Fibroblast of the aortic adventitia (primary cell): ENCODE measurements at places on chromosomes 3 and 15.

GRCh38 chr3:42608581-42608980 is 8.1 kb downstream of the NKTR start:
- peak; percentile 47 for DNase-seq

- peak; percentile 56 for DNase-seq
Observed at GRCh38 chr3:157438194-157438730, 1.6 kb downstream of the PTX3 start.

DNA sequence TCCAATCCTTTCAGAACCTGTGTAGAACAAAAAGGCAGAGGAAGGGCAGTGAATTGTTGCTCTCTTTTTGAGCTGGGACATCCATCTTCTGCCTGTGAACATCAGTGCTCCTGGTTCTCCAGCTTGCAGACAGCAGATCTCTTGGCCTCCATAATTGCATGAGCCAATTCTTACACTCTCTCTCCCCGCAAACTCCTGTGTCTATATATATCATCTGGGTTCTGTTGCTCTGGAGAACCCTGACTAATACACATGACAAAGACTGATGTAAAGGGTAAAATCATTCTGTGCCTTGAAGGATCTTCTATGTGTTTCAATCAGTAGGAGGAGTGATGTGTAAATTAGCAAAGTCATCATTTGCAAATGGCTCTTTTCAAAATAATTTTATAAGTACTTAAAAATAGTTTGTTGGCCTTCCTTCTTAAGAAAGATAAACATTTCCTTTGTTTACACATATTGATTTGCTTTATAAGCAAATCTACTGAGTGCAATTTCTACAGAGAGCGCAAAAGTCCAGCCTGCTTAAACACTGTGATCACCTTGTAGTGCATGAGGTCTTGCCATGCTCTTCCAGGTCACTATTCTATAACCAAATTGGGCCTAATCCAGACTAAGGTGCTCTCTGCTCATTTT is 154.9 kb upstream of the ANKRD28 start:
- no peak for DNase-seq

DNA sequence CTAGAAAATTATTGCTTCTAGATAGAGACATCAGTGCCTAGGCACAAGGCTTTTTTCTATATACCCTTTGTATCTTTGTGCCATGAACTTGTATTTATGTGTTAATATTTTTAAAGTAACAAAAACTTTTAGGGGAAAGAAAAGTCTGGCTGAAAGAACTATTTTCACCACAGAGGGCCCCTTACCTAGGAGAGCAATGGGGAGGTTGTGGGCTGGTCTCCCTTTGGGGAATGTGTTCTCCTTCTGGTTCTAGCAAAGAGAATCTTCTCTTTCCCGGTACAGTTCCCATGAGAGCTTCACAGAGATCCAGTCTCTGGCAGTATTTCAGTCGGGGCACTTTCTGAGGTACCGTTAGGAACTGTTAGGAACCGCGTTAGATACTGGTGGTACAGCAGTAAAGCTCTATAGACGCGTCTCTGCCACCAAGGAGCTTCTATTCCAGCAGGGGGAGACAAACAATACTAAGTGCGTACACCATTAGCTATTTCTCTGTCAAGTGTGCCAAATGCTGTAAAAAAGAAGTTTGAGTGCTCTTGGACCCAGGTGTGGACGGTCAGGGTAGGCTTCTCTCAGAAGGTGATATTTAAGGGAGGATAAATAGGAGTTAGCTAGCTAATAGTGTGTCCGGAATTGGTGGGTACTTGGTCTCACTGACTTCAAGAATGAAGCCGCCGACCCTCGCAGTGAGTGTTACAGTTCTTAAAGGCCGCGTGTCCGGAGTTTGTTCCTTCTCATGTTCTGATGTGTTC is 4.6 kb upstream of the EPB42 start:
- peak; percentile 82 for DNase-seq
